ENCODE measurements at places on chromosomes 4 and X.

DNA sequence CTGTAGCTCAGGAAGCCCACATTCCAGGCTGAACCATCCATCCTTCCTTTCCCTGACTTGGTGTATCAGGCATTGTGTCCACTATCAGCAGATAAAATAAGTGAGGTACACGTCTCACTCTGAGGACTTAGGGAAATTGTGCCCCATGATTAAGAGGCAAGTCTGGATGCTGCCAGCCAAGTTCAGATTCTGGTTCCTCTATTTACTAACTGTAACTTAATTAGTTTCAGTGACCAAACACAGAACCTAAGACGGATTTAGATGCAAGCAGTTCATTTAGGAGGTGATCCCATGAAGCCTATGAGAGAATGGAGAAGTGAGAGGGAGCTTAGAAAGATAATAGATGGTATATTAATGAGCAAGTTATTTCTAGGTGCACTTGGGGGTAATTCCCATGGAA, 56.6 kb upstream of the PACRGL start:
- no peak for DNase-seq

DNA sequence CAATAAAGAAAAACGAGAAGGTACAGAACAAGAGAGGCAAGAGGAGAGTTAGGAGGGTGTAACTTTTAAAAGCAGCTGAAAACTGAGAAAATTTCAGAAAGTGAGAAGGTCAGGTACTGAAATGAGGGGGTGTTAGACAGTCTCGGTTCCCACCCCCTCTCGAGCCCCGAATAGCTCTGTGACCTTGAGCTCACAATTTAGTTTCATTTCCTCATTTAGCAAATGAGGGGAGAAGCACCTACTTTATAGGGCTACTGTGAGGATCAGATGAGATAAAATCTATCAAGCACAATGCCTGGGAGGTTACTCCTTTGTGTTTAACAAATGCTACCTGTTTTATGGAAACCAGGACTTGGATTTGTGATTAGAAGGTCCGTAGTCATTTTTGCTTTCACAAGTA, 4.9 kb downstream of the UGT8 start:
- no peak for DNase-seq

GRCh38 chrX:134670134-134670924, 12.1 kb upstream of the PLAC1 start:
- peak; percentile 51 for DNase-seq

DNA sequence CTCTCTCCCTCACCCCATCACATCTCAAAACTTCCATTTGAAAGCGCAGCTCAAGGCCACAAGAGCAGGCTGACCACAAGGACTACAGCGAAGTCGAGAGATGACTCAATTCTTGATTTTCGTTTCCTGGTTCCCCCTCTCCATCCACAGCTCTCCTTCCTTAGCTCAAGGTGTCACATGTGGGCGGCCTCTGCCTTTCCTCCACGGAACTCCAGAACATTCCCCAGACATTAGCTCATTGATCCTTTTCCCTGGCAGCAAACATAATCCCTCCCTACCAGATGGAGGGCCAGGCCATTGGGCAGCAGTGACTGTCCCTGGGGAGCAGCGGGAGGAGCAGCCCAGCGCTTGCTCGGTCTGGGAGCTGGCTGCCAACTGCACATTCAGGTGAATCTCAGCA, 56.3 kb downstream of the CCDC149 start:
- DNase-seq: no peak

DNA sequence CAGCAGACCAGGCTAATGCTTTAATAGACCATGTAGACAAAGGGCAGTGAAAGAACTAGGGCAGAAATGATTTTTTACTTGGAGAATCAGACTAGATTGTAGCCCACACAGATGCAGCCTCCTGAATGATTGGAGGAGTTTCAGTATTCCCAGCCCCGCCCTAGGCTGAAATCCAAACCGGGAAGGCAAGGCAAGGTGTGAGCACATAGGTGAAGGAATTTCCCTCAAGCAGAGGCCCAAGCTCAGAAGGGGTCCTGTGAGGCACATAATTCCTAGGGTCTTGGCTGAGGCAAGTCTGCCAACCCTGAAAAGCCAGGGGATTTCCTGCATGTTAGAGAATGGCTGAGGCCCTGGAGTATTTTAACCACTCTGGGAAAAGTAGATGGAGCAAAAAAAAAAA, 56.4 kb upstream of the PAK3 start:
- DNase-seq: no peak

- no peak for DNase-seq
These were observed 28.1 kb downstream of the INPP4B start for GRCh38 chr4:142818031-142818430.

- DNase-seq: no peak
These were observed 68.0 kb downstream of the NFKB1 start for GRCh38 chr4:102569200-102569599.

- DNase-seq: no peak
These were observed 9.3 kb downstream of the TMEM255A start for GRCh38 chrX:120301960-120302359.

- no peak for DNase-seq
These were observed 65.0 kb upstream of the DDX60 start for GRCh38 chr4:168383510-168383909.

- no peak for DNase-seq
These were observed 292.0 kb downstream of the CCSER1 start for GRCh38 chr4:90419124-90419711.

DNA sequence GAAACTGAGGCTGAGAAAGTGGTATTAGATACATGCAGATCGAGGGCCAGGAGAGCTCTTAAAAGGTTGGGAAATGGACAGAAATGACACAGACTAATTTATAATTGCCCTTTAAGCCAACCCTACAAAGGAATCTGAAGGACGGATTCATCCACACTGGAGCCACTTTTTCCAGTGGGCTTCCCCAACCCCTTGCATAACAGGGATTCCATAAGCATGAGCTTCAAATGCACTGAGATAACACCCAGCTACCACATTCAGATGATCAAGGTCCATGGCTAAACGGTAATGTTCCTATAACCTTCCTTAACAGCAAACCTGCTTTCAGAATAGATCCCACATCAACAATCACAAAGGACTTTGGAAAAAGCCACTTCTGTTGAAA, 34.2 kb downstream of the PLAC1 start:
- no peak for DNase-seq

- no peak for DNase-seq
These were observed 611.0 kb upstream of the MAGEB2 start for GRCh38 chrX:29604381-29604780.

GRCh38 chr4:38322714-38323113, 341.3 kb upstream of the KLF3 start:
- DNase-seq: no peak

DNA sequence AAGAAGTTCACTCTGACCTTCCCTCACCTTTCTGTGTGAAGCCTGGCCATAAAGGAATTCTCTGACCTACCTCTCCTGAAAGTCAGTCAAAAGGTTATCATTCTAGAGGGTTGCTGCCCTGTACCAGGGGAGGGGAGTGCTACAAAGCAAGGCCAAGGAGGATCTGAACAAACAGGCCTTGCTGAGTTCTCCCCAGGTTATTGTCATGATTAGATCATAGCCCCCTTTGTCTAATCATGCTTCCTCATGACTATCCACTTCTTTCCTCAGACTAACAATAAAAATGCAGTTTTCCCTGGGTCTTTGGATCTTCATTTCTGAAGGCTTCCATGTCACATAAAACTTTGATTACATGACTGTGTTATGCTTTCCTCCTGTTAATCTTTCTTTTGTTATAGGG, 472.0 kb downstream of the IQCM start:
- no peak for DNase-seq

DNA sequence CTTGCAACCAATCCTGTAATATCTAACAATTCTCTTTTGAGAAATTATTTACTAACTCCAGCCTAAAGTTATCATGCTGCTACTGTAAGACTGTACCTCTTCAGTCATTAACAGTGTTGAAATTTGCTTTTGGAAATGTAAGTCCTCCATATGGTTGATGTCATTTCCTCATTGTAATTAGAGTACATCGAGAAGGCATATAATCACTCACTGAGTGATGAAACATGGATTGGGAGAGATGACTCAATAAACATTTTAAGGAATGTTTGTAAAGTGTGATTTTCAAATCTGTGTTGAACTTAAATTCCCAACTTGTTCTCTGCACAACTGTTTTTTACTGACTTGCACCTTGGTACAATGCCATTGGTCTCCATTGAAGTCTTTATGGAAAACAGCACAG, 61.2 kb downstream of the HMGB2 start:
- DNase-seq: no peak

- DNase-seq: no peak
These were observed 427.3 kb upstream of the FTHL17 start for GRCh38 chrX:31499109-31499508.

GRCh38 chr4:796206-796605, 29.7 kb downstream of the CPLX1 start:
- DNase-seq: no peak

GRCh38 chrX:118156254-118156952, 39.8 kb upstream of the KLHL13 start:
- no peak for DNase-seq

GRCh38 chr4:184021389-184021788, 116.3 kb downstream of the STOX2 start:
- DNase-seq: no peak

DNA sequence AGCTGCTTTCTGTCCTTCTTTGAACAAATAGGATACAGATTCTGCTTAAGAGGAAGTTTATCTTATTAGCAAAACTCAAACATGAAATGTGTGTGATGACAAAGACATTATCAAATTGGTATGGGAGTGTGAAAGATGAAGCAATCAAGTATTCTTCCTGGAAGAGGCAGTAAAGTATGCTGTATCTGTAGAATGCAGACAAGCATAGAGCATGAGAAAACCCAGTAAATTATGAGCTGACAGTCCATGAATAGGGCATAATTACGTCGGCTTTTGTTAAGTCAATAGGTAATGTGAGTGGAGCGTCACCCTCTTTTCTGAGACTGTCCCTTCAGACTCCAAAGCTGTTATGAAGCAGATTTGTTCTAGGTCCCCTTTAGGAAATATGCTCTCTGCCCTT, 458.6 kb upstream of the NWD2 start:
- no peak for DNase-seq

- no peak for DNase-seq
These were observed 793.9 kb downstream of the ADGRL3 start for GRCh38 chr4:61994036-61994435.

GRCh38 chrX:154802947-154803346, 2.3 kb downstream of the MPP1 start:
- no peak for DNase-seq

DNA sequence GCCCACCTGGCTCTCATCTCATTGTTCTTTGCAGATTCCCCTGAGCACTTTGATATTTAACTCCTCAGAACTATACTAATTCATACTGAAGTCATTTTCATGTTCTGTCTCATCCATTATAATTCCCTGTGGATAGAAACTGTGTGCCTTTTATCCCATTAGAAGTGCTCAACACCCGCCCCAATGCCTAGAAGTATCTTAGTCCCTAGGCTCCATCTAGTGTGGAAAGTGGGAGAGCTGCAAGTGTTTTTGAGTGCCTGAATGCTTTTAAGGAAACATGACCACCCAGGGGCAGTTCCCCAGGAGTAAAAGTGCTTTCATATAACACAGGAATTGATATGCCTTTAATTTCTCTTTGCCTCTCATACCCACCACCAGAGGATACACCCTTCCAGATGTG, 117.0 kb downstream of the CHRDL1 start:
- DNase-seq: no peak

- DNase-seq: no peak
These were observed 60.4 kb upstream of the MTM1 start for GRCh38 chrX:150508018-150508417.

GRCh38 chr4:18319431-18319830, 297.9 kb upstream of the LCORL start:
- DNase-seq: no peak

DNA sequence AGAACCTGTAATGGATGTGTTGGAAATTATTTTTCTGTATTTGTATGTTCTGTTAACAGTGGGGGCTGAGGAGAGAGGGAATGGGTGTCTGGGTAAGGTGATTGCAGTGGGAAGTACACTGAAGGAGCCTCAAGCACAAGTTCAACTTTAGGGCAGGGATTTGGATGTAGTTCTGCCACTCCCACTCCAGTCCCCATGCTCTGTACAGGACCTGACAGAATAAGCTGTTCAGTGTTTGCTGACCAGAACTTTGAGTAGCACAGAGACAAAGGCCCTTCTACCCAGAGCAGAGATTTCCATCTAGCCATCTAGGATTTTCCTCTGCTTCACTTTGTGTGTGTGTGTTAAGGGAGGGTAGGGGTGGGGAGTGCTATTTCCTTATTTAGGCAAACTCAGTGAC, 49.2 kb downstream of the VSIG4 start:
- no peak for DNase-seq

GRCh38 chrX:47577901-47578300, 4.3 kb upstream of the TIMP1 start:
- DNase-seq: no peak

DNA sequence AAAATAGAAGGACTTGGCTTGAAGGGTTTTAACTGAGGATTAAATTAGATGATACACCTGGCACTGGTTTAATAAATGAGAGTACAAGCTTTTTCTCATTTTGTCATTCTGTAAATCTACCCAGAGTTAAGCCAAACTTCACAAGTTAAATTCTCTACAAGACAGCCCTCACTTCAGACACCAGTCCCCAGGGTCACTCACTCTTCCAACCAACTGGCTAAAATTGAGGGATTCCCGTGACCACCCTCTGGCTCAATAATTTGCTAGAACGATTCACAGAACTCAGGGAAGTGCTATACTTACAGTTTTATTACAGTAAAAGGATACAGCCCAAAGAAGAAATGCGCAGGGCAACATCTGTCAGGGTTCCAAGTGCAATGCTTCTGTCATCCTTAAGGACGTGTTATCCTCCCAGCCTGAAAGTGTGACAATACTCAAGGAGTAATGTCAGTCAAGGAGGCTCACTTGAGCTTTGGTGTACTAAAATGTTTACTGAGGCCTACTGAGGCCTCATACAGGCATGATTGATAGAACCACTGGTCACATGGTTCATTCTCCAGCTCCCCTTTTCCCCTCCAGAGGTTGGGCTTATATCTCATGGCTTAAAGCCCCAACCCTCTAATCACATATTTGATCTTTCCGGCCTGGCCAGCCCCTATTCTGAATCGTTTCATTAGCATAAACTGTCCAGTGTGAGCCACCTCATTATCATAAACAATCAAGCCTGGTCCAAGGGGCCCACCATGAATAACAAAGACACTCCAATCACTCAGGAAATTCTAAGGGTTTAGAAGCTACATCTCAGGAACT, 9.6 kb upstream of the TMSB4X start:
- no peak for DNase-seq

GRCh38 chr4:2416564-2417225, 1.8 kb downstream of the ZFYVE28 start:
- DNase-seq: no peak

GRCh38 chrX:65407157-65407626, 127.4 kb downstream of the LAS1L start:
- DNase-seq: no peak

GRCh38 chr4:115149106-115149505, 35.7 kb upstream of the NDST4 start:
- DNase-seq: no peak

DNA sequence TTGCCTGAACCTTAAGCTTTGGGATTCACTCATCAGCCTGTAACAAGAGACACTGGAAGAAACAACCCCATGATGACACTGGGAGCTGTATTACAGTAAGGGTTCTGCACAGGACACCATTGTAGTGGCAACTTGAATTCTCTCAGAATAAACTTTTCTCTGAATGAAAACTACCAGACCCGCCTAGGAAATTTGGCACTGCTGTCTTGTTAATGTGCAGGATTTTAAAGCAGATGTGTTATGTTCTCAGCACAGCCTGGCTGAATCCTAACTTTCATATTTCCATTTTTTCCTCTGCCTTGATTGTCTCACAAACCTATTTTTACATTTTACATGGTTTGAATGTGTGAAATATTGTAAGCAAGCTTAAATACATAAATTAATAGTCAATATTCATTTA, 253.6 kb downstream of the UNC5C start:
- DNase-seq: no peak
